ENCODE measurements at places on chromosomes 3 and 15.

DNA sequence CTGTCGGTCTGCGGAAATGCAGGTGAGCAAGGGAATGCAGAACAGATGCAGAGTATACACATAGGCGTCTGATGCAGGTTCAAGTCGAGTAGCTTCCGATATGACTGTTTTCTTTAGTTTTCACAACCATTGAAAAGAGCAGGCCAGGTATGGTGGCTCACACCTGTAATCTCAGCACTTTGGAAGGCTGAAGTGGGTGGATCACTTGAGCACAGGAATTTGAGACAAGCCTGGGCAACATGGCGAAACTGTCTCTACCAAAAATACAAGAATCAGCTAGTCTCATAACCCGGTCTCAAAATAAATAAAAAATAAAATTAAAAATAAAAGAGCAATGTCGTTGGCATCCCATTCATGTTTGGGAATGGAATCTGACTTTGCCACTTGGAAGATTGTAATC lies 101.5 kb downstream of the PTPRG start:
- no peak for DNase-seq

DNA sequence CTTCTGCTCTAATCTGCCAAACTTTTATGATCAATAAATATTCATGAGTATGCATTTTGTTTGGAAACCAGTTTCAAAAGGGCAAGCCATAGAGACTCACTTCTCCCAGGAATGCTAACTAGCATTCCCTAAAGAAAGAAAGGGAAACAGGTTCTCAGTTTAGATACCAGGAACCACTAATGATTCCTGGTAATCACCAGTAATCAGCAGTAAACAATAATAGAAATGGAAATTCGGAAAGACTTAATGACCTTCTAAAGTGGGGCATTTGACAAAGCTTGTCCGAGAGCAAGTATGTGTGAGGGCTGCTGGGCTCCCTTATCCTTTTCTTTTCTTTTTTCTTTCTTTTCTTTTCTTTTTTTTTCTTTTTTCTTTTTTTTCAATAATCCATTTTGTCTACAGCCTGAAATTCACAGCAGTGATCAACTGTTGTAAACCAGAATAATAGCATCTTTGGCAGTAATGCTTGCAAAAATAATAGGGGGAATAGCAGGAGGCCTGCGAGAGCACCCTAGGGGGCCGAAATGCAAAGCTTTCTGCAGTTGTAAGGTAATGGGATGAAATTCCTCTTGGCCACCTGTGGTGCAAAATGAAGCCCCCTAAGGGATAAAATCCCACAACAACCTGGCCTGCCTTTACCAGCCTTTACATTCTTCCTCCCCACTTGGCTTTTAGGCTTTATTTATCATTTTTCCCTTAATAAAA lies 253.2 kb downstream of the ZPLD1 start:
- DNase-seq = no peak

GRCh38 chr3:29773481-29773880 lies 492.6 kb downstream of the RBMS3 start:
- no peak for DNase-seq

- DNase-seq = no peak
These were observed 103.3 kb downstream of the SMAD6 start for GRCh38 chr15:66805202-66805885.

DNA sequence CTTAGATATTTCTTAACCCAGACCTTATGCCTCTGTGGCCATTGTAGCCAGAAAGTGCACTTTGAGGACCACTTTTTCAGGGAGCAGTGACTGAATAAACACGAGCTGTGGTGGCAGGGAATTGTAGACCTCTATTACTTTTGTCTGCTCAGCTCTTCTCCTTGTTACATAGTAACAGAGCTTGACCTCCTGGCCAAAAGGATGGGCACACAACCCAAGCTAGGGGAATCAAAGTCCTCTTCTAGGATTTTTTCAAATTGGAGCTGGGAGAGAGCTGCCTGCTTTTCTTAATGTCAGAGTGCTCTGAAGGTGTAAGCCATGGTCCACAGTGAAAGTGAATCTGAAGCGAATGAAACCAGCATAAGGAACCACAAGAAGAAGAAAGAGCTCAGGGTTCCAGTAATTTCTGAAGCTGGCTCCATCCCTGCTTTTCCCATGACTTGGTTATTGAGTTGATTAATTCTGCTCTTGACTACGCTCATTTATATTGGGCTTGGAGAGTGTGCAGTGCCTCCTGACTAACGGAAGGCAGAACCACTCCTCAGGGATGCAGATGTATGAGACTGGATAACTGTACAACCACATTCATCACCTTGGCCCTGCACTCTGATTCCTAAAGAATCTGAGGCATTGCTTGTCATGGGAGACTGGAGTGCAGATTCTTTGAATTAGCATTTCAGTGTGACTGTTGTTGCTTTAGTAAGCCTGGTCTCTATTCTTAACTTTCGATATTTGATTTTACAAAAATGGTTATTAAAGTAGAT lies 60.9 kb downstream of the TLNRD1 start:
- DNase-seq = no peak

- no peak for DNase-seq
These were observed 1.4 kb upstream of the RFTN1 start for GRCh38 chr3:16514755-16515353.

- no peak for DNase-seq
These were observed 3.5 kb upstream of the TMEM87A start for GRCh38 chr15:42276762-42277161.

GRCh38 chr15:91294795-91295194 lies 194.7 kb downstream of the SV2B start:
- DNase-seq = no peak

DNA sequence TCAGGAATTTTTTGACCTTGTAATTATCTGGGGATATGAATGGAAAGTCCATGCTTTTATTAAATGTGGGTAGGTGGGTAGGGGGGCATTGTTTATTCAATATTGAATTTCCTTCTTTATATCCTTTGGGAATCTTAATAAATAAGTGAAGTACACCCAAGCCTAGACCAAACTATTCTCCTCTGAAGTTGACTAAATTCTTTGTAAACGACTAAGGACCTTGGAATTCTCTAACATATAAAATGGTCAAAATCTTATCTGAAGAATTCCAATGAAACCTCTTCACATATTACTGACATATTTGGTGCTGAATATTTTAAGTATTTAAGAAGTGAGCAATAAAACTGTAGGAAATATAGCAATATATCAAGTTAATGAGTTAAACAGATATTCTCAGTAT lies 1432.1 kb upstream of the GBE1 start:
- no peak for DNase-seq

- no peak for DNase-seq
These were observed 70.1 kb downstream of the TRAK1 start for GRCh38 chr3:42161050-42161935.

GRCh38 chr15:75149867-75150709 lies 51.6 kb upstream of the C15orf39 start:
- DNase-seq = peak; percentile 93

DNA sequence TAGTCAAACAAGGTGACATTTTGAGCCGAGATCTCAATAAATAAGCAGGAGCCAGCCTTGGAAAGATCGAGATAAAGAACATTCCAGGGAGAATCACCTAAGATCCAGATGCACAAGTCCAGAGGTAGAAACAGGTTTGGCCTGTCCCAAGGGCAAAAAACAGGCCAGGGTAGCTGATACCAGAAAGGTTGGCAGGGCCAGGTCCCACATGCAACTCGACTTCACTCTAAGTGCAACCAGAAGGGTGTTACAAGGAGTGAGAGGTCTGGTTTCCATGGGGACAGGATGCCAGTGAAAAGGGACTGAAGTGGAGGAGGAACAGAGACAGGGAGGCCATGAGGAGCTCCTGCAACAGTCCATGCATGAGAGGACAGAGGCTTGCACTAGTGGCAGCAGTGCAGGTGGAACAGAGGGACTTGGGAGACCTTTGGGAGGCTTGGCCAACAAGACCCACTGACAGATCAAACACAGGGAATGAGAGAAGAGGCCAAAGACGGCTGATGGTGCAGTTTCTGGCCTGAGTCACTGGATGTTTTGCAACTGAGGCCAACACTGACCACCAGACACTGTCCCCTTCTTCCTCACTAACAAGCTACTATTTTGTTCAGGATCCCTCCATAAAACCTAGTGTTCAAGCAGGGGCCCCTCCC lies 5.2 kb downstream of the TPRA1 start:
- no peak for DNase-seq

- DNase-seq = no peak
These were observed 21.9 kb downstream of the MAPKBP1 start for GRCh38 chr15:41795996-41796856.

DNA sequence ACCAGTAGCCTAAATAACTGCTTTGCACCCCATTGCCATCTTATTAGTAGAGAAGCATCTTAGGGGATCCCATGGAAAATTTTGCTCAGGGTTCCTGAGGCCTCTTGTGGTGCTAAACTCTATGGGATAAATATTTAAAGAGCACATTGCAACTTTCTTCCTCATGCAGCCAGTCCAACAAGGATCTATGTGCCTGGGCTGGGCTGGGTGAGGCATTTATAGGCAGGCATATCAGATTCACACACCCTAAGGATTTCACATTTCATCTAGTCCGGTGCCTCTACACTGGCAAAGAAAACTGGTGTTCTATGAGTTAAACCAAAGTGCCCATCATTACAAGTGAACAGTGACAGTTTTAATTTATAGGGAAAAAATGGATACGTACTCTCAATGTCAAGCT lies 512.3 kb downstream of the EDEM1 start:
- no peak for DNase-seq

DNA sequence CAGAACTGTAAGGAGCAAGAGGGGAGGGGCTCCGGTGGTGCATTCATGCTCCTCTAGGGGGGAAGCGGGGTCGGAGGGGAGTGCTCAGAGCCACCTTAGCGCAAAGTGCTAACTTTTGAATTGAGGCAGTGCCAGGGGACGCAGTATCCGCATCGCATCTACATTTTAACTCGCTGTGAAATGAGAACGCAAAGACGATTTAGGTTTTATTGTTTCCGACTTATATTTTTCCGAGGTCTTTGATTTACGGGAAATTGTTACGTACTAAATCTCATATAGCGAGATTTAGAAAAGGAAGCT lies 212 bp downstream of the TCAIM start:
- no peak for DNase-seq

DNA sequence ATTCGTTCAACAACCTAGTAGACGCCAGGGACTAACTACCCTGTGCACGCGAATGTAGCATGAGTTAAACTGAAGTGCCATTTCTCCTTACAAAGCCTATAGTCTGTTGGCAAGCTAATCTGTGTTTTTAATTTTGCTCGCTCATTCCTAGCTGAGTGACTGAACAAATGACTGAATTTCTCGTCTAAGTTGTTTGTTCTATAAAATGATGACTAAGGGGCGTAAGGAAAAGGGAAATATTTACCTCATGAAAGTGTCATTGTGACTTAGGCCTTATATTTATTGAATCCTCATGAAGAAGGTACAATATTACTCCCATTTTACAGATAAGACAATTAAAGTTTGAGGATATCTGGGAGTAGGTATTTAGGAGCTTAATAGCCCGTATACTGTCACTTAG lies 818.3 kb upstream of the ALCAM start:
- no peak for DNase-seq
